ENCODE measurements at places on chromosomes 3 and 15.
A peak's percentile ranks its signal among the peaks of the same experiment; 100 is the strongest.

- no peak for DNase-seq
Measured at GRCh38 chr3:61724801-61725200, 163.4 kb downstream of the PTPRG start.

GRCh38 chr3:171428321-171428787 lies 31.9 kb downstream of the TNIK start:
- DNase-seq = no peak

DNA sequence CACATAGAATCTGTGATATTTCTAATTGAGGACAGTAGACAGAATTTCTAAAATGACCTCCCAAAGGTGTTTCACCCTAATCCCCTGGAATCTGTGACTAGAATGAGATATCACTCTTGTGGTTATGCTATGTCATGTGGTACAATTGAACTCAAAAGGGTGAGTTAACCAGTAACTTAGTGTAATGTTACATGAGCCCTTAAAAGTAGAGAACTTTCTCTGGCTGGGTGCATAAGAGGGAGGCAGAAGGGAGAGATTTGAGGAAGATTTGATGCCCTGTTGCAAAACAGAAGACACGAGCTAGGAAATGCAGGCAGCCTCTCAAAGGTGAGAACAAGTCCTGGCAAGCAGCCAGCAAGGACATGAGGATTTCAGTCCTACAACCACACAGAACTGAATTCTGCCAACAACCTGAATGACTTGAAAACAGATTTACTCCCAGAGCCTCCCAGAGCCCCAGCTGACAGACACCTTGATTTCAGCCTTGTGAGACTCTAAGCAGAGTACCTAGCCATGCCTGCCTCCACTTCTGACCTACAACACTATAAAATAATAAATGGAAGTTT lies 160.3 kb downstream of the MTHFS start:
- DNase-seq = no peak

DNA sequence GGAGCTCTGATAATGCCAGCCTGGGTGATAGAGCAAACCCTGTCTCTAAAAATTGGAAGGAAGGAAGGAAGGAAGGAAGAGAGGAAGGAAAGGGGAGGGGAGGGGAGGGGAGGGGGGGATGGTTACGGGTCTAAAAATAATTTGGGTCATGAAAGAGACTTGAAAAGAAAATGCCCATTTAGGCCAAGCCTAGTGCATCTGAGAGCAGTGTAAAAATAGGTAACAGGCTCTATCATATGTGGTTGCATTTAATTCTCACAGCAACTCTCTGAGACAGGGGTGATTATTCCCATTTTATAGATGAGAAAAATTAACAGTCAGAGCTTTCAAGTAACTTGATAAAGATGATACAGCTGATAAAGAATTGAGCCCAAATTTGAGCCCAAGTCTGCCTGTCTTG lies 3.6 kb upstream of the ECE2 start:
- no peak for DNase-seq

- DNase-seq = no peak
Measured at GRCh38 chr3:79139395-79140068, 628.3 kb downstream of the ROBO1 start.

DNA sequence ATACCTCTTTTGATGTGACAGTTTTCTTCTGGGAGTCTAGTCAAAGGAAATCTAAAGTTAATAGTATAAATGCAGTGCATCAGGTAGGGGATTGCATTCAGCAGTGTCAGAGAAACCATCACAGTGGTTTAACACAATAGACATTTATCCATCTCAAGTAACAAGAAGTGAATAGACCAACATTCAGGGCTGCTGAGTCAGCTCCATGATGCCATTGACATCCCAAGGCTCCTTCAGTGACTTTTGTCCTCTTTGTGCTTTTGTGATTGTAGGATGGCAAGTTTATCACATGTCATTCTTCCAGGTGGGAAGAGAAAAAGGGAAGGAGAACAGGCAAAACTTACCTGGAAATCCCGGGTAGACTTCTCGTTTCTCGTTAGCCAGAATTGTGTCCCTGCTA lies 158.3 kb downstream of the TMEM108 start:
- no peak for DNase-seq

DNA sequence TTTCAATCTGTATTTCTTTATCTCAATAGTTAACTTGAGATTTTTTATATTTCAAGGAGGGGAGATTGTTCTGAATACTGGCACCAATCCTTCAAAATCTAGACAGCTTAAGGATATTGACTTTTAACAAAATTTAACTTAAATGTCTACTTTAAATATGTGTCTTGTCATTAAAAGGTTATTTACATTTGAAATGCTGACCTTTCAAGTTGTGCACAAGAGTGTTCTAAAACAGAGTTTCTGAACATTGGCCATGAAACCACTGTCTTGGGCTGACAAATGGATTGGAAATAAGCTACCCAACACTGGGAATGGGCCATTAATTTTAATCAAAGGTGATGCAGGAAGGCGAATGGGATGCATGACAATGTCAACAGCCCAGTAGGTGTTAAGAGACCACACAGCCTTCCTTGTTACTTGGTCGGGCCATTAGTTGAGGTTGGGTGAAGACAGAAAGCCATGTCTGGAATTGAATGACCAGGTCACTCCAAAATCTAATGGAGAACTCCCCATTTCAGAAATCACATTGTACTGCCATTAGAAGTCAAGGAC lies 128.5 kb downstream of the CDIN1 start:
- no peak for DNase-seq

DNA sequence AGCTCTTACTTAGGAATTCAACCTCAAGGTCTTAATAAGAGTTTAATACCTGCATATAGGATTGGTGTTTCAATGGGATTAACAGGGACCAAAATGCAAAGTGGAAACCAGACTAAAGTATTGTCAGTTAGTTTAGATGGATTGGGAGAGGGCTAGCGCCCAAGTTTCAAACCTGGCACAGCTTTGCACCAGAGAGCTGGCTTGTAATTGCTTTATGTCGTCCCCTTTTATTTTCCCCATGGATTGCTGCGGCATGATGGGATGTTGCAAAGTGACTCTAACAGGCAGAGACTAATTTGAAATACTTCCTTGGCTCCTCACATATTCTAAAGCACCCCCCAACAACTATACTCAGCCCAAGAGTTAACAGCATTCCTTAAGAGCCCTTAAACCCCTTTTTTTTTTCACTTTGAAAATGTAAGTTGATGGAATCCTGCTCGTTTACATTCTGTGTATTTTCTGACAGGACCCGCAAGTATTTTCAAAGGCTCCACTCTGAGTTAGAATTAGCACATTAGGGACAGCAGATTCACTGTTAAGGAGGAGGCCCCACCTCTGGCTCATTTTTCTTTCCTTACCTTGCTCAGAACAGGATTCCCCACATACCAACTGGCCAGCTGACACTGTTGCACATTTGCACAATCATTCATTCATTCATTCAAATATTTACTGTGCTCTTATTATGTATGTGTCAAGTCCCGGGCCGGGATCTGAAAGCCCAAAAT lies 214.2 kb downstream of the ERC2 start:
- DNase-seq = no peak

GRCh38 chr3:155442072-155442471 lies 148.6 kb upstream of the STRIT1 start:
- DNase-seq = no peak

GRCh38 chr3:45367453-45367871 lies 20.9 kb upstream of the LARS2 start:
- DNase-seq = no peak

GRCh38 chr3:98982351-98982750 lies 80.9 kb upstream of the DCBLD2 start:
- no peak for DNase-seq

GRCh38 chr15:45704329-45705249 lies 69.8 kb downstream of the SQOR start:
- no peak for DNase-seq

DNA sequence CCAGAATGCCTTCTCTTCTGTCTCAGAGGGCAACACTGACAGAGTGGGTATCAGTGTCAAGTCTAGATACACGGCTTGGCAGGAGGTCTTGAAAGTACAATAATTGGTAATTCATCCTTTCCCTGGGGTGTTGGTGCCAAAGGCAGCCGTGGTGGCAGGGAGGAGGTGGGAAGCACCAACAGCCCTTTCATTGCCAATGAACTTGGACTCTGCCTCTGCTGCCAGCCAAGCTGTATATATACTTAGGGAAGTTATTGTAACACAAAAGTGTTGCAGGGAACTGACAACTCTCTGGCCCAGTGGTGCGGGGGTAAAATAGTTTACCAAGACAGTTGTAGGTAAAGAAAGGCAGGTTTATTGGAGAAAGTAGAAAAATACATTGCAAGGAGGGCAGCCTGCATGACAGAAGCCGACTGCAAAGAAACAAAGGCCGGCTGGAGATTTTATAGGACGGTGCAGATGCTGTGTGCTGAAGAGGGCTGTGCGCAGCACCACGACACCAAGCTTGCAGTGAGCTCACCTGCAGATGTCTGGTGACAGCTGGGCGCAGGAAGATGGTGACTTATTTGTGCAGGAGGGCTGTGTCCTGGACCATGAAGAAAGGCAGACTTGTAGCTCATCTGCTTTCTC lies 4.0 kb upstream of the FAM3D start:
- peak; percentile 42 for DNase-seq

GRCh38 chr15:66369773-66370651 lies 13.5 kb upstream of the TIPIN start:
- peak; percentile 5 for DNase-seq

- DNase-seq = no peak
Measured at GRCh38 chr3:139978966-139979365, 44.0 kb downstream of the CLSTN2 start.

DNA sequence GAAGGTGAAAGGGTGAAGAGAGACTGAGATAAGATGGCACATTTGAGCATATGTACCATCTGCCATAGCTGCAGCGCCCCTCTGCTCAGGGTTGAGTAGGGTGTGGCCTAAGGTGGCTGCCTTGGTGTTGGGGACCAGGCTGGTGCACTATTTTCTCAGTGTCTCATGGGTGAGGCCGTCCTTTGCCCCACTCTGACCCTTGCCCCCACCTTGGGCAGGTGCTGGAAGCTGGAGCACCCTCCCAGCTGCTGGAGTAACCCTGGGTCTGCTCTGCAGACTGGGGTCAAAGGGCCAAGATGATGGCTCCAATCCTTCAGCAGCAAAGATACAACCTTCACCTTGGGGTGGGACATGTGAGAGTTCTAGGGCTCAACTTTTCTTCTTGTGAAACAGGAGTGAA lies 69.2 kb downstream of the DAPK2 start:
- DNase-seq = no peak

DNA sequence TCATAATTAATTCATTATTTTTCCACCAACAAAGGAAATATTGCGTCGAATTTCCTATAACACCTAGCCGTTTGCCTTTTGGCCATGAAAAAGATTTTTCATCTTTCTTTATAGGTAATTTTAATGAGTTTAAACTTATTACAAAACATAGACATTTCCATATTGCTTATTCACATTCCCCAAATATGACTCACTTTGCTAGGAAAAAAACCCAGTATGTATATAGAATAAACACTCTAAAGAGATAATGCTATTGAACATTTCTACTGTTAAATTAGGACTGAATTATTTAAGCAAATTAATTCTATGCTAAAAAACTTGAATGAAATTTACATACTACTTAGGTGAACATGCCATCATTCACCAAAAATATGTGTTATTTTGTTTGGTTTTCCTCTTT lies 16.2 kb downstream of the ZPLD1 start:
- DNase-seq = no peak

- no peak for DNase-seq
Measured at GRCh38 chr3:78761126-78761525, 1006.7 kb downstream of the ROBO1 start.

DNA sequence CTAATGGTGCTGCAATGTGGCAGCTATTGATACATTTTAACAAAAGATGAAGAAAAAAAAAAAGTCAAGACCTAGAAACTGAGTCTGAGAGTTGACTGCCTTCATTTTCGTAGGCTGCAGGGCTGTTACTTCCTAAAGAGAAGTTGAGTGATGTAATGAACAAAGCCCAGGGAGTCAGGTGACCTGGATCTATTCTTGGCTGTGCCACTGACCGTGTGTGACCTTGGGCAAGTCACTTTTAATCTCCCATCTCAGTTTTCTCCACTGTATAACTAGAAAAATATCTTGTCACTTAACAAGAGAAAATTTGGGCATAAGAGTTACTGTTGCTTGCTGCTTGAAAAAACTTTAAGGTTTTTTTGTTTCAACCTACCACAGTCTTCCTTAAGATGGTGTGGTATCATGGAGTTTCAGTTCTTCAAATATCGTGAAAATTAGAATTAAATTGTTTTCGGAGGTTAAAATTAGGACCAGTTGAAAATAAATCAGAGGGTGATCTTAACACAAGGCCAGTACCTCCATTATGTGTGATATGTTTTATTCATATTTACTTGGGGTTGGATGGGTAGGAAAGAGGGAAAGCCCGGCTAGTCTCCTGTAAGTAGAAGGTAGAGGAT lies 5.8 kb downstream of the FMN1 start:
- no peak for DNase-seq

DNA sequence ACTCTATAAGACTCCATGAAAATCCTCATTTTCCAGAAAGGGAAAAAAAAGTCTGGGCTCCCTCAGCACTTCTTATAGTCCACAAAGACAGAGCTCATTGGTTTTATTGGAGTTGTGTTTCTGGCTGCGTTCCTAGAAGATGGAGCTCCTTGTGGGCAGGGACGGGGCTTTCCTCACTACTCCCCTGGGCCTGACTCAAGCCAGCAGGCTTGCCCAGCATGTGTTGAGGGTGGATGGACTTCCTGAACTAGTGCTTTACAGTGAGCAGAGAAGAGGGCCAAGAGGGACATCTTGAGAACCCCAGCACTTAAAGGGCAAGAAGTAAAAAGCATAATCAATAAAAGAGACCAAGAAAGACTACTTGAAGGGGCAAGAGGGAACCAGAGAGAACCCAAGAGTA lies 43.2 kb upstream of the EPHB1 start:
- no peak for DNase-seq

DNA sequence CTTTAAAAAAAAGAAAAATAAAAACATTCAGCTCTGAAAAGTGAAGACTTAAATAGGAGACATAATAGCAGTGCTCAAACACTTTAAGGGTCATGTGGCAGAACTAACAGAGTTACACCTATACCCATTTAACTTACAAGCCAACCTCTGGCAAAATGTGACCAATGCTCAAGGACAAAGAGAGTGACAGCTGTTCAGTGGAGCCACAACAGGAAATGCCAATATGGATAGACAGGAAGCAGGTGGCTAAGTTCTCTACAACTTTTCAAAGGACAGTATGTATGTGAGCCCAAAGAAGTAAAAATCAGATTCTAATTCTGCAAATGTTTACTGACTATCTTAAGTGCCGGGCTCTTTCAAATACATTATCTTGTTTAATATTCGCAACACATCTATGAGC lies 3.4 kb downstream of the TMCC1 start:
- DNase-seq = peak; percentile 0

DNA sequence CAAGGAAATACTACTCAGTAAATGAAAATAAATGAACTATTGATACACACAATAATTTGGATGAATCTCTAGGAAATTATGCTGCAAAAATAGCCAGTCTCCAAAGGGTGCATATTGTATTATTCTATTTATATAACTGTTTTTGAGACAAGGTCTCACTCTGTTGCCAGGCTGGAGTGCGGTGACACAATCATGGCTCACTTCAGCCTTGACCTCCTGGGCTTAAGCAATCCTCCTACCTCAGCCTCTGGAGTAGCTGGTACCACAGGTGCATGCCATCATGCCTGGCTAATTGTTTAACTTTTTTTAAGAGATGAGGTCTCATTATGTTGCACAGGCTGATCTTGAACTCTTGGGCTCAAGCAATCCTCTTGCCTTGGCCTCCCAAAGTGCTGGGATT lies 12.5 kb downstream of the KLHDC8B start:
- no peak for DNase-seq

- no peak for DNase-seq
Measured at GRCh38 chr3:192929146-192929545, 11.5 kb upstream of the MB21D2 start.
